ENCODE measurements at places on chromosomes 13 and 19.

GRCh38 chr19:10010939-10011338, 635 bp upstream of the COL5A3 start:
- no peak for DNase-seq

DNA sequence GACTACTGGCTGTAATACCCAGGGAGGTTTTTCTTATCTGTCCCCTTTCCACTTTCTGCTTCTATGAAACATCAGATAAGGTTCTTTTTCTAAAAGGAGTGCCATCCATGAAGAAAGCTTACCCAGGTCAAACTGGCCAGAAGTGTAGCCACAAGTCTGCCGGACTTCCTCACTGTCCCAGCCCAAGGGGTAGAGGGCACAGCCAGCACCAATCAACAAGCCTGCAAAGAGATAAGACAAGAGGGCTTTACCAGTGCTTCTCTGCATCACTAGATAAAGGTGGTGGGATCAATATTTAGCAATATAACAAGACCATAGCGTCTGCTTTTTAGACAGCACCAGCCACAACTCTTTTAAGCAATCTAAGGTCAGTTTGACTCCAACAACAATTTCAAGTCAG, 224.7 kb downstream of the LHFPL6 start:
- DNase-seq, result no peak

- no peak for DNase-seq
Measured at GRCh38 chr13:46129955-46130618, 25.3 kb upstream of the CPB2 start.

DNA sequence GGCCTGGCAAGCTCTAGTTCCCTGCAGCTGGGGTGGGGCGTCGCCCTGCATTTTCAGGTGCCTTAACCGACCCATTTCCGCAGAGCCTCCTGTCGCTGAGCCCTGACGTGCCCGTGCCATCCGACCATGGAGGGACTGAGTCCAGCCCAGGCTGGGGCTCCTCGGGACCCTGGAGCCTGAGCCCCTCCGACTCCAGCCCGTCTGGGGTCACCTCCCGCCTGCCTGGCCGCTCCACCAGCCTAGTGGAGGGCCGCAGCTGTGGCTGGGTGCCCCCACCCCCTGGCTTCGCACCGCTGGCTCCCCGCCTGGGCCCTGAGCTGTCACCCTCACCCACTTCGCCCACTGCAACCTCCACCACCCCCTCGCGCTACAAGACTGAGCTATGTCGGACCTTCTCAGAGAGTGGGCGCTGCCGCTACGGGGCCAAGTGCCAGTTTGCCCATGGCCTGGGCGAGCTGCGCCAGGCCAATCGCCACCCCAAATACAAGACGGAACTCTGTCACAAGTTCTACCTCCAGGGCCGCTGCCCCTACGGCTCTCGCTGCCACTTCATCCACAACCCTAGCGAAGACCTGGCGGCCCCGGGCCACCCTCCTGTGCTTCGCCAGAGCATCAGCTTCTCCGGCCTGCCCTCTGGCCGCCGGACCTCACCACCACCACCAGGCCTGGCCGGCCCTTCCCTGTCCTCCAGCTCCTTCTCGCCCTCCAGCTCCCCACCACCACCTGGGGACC, 1.2 kb downstream of the ZFP36 start:
- DNase-seq, result peak; percentile 85

- DNase-seq, result no peak
Measured at GRCh38 chr19:44757057-44757734, 8.7 kb downstream of the BCL3 start.

GRCh38 chr19:15114153-15114540, 6.9 kb downstream of the SYDE1 start:
- DNase-seq, result no peak

- peak; percentile 4 for DNase-seq
Measured at GRCh38 chr13:92355213-92355612, 871.4 kb upstream of the GPC6 start.

- DNase-seq, result no peak
Measured at GRCh38 chr13:49563516-49563915, 21.8 kb downstream of the RCBTB1 start.

DNA sequence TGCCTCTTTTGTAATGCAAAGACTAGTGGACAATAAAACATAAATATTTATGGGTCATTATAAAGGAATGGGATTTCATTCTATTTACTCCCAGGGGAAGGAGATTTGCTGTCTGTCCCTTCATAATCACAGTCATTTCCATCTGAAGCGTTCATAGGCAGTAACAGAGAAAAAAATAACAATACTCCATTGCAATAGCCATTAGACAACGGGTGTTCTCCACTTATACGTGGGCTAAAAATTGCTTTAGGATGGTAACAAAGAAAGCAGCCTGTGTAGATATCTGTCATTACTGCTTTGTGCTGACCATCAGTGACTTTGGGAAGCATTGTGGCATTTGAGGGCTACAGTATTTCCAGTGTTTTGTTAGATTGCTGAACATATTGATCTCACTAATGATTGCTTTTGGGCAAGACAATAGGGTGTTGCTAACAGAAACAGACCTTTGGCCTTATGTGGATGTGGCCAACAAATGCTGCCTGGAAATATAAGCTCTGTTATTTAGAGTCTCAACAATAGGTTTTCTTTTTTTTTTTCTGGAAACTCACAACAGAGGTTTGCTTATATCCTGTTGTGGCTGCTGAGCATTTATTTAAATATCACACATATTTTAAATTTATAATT, 355.2 kb downstream of the MTUS2 start:
- DNase-seq, result no peak

DNA sequence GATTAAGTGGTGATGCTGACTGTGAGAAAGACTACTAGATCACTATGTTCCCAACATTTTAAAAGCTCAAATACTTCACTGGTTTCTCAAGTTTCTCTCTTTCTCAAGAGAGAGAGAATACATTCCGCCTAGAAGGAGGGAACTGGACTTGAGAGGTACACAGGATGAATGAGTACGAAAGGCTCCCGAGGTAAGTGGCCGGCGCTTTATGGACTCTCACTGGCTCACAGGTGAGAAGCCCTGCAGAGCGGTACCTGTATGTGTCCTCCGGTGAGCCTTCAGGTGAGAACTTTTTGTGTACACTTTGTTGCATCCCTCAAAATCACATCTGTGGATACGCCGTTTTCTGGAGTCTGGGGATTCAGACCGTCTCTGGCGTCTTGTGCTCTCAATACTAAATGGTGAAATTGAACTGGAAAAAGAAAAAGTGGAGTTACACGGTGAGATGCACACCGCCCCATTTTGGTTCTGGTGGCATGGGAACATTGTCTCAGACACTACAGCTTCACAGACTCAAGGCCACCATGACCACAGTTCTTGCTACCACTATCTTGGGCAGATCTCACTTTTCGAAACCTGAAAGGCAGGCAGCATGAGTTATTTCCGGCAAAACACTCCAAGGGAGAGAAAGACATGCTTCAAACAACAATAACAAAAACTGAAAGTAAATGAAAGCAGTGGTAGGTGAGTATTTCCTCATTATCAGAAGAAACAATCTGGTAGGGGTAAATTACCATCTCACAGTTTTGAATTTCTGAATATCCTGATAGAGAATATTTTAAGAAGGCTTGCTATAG, 418.9 kb downstream of the KLF12 start:
- peak; percentile 41 for DNase-seq

DNA sequence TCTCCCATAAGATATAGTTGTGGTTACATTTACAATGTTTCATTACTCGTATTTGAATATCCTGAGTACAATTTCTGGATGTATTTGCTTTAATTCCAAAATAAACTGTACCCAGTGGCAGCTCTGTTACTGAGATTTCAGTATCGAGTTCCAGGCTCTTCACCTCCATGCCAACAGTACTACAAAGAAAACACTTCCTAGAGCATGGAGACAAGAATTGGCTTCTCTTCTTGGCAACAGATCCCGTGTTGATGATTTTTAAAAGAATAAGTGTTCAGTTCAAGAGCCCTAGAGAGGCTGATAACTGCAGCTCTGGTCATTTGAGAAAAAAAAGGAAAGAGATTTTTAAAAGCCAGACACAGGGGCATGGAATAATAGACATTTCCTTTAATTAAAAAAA, 302.8 kb downstream of the EFNB2 start:
- DNase-seq, result no peak

GRCh38 chr19:48524732-48525131, 13.1 kb upstream of the LMTK3 start:
- no peak for DNase-seq

DNA sequence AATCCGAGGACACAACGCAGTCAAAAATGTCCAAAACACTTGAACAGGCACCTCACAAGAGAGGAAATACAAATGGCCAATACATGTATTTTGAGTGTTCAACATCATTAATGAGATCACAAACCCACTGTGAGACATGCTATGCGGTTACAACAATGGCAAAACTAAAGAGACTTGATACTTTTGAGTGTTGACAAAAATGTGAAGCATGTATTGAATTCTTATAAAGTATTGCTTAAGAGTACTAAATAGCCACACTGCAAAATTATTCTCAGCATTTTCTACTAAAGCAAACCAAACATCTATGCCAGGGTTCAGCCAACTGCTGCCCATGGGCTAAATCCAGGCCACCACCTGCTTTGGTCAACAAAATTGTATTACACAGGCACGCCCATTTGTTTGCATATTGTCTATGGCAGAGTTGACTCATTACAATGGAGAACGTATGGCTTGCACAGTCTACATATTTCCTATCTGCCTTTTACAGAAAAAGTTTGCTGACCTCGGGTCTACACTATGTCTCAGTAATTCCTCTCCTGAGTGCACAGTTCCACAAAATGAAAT, 135.3 kb downstream of the B3GLCT start:
- no peak for DNase-seq

- DNase-seq, result peak; percentile 63
Measured at GRCh38 chr19:51166846-51167490, 24.9 kb downstream of the SIGLEC7 start.

DNA sequence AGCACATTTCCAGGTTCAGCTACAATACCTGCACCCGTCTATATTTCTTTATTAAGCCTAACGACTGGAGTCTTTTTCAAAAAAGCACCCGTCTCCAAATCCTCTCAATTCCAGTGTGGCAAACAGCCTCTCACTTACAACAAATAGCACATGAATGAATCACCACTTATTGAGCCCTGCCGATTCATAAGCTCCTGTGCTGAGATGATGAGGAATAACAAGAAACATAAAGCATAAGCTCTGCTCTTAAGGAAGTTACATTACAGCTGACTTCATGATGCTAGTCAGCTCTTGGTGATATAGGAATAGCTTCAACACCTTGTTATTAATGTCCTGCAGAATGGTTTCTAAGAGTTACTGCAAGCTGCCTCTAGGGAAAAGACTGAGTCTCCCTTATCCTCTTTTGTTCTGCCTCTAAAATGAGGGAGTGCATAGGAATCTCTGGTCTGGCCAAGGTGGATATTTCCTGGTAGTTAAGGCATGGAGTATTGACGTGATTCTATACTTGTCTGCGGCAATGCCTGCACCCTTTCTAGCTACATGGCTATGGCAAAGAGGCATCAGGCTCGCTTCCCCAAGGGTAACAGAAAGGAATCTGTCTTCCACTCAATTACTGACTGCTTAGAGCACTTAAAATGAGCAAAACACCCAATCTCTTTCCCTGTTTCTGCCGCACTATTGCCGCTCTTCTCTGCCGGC, 195.7 kb downstream of the KLF12 start:
- DNase-seq, result no peak

DNA sequence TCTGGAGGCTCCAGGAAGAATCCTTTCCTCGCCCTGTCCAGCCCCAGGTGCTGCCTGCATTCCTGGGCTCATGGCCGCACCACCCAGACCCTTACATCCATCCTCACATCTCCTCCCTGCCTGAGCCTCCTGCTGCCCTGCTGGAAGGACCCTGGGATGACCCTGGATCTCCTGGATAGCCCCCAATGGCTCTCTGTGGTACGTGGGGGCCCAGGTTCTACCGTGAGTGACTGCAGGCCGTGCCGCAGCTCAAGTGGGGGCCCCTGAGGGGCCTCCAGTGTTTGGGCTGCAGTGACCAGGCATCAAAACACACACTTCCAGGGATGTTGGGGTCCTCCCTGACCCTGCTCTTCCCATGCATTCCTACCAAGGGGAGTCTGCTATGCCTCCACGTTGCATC, 8.3 kb upstream of the MCF2L start:
- no peak for DNase-seq

DNA sequence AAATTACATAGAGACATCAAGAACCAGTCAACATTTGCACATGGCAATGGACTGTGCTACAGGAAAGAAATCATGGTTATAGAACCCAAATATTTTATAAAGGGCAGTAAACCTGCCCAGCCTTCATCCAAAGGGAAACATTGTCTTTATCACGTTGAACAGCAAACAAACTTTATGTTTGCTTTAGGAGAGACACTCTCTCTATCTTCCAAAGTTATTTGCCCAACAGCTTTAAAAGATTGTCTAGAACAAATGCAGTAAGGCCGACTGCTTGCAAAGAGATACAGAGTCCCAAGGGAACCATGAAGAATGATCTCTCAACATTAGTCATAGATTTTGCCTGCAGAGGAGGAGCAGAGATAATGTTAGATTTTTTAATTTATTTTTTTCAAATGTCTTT, 1323.5 kb upstream of the SLC10A2 start:
- DNase-seq, result no peak

DNA sequence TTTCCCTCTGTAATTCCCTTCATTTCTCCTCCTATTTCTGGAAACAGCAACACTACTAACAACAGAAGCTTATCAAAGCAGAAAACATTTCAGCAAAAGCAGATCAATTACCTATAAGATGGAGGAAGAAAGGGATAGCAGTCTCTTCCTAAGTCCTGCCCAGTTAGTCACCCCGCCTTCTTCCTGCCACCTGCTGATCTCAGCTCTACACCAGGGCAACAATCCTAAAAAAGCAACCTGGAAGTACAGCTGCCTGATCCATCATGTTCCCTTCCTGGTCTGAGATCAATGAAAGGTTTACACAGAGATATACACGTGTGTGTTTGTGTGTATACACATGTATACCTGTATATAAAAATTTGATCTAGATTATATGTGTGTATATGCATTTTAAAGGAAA, 59.4 kb downstream of the TSC22D1 start:
- no peak for DNase-seq

DNA sequence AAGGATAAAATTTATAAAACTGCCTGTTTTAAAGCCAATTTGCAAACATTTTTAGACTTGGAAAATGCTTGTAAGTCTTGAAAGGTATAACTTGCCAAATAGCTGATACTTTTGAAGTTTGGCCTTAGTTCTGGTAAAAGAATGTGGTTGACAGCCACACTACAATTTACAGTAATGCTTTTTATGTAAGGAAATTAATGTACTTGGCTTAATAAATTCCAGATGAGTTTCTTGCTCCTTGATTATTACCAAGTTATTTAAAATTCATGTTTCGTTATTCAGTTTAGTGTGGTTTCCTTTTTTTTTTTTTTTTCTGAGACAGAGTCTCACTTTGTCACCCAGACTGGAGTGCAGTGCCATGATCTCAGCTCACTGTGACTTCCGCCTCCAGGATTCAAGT, 14.9 kb downstream of the LMO7 start:
- no peak for DNase-seq

DNA sequence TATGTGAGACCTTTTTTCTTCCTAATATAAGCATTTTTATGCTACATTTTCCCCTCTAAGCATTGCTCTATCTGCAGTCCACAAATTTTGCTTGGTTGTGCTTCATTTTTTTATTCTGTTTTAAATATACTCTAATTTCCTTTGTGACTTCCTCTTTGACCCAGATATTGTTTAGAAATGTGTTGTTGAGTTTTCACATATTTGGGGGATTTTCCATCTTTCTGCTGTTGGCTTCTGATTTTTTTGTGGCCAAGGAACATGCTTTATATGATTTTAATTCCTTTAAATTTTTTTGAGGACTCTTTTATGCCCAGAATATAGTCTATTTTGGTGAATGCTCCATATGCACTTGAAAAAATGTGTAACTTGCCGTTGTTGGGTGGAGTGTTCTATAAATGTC, 22.9 kb downstream of the UBAC2 start:
- no peak for DNase-seq
